ENCODE measurements at places on chromosomes 2 and 18.

- DNase-seq, result no peak
Measured at GRCh38 chr18:45774065-45774521, 50.1 kb downstream of the SLC14A1 start.

DNA sequence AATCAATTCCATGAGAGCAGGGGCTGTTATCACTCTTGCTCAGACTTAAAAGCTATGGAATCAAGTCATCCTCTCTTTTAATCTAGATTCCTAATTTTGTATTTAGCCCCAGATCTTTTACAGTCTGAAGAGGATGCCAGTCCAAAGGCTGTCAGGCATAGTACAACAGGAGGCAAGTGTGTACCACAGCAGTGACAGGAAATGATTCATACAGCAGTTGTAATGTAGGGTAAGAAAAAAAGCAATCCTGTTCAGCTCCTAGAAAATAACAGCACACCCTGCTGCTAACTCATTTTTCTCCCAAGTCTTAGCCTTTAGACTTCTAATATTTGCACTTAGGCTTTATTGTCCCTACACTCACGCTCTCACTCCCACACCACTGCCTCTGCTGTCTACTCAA is 127.8 kb upstream of the SYT4 start:
- DNase-seq, result no peak

DNA sequence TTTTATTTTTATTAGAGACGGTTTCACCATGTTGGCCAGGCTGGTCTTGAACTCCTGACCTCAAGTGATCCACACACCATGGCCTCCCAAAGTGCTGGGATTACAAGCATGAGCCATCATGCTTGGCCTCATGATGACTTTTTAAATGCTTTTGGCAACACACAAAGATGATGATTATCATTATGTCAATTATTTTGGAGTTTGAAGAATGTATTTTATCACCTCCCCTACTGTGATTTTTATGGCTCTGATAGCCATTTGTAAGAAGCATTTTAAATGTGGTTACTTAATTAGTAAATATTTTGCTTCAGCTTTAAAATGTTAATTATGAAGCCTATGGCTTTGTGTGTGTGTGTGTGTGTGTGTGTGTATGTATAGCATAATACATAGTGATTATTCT is 45.1 kb upstream of the RAB27B start:
- DNase-seq, result no peak

DNA sequence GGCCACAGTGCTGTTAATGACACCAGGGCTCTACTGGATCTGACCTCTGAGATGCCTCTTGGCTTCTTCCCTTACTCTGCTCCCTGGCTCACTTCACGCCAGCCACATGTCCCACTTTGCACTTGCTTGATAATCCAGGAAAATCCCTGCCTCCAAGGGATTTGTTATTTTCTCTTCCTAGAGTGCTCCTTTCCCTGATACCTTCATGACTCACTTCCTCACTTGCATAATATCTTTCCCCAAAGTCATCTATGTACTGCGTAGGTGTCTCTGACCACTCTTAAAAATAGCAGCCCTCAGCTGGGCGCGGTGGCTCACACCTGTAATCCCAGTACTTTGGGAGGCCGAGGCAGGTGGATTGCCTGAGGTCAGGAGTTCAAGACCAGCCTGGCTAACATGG is 572.3 kb downstream of the PLCL1 start:
- no peak for DNase-seq

GRCh38 chr2:235146871-235147565 is 195.2 kb downstream of the SH3BP4 start:
- no peak for DNase-seq
